Stimulated activated naive CD4-positive, alpha-beta T cell treated with Interleukin-2 at 50 U/mL for 16 hours (primary cell): ENCODE measurements at places on chromosomes 16 and 17.
A peak's percentile ranks its signal among the peaks of the same experiment; 100 is the strongest.

DNA sequence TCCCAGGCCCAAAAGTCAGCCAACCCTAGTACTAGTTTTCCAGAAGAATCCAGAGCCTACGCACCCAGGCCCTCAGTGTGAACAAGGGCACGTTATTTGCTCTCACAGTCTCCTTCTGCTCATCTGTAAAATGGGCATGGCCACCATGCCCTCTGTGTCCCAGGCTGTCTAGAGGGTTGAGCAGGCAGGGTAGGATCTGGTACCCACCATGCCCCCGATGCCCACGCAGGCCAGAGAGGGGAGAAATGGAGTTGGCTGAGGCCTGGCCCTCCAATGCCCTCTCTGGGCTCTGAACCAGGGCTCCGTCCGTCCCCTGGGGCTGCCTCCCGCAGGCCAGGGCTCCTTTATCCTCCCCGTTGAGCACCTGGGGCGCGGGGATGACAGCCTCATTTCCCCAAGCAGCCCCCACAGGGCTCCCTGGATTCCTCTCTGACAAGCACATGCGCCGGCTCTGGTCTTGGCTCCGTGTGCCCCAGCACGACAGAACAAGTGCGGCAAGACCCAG is 9.1 kb upstream of the BAHCC1 start:
- DNase-seq, result no peak

DNA sequence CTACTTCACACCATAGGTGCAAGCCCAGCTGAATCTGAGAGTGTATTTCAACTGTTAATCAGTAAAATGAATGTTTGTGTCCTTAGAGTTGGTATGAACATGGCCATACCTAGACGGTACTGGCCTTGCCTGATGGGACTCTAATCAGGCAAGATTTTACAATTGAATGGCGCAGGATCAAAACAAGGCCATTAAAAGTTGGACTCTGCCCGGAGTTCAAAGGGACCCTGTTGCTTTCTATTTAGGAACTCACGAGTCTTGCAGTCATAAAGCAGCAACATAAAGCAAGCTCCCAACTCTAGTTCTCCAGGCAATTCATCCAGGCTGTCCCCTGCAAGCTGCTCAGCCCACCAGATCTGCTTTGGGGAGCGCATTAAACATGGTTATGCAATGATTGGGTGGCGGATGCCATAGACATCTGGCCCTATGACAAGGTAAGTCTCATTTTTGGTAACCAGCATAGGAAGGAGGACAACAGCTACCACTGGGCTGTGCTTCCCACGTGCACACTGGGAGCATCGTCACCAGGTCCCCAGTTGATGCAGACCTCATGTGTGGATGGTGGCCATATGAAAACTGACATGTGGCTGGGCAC is 8.8 kb downstream of the TMEM186 start:
- no peak for DNase-seq

DNA sequence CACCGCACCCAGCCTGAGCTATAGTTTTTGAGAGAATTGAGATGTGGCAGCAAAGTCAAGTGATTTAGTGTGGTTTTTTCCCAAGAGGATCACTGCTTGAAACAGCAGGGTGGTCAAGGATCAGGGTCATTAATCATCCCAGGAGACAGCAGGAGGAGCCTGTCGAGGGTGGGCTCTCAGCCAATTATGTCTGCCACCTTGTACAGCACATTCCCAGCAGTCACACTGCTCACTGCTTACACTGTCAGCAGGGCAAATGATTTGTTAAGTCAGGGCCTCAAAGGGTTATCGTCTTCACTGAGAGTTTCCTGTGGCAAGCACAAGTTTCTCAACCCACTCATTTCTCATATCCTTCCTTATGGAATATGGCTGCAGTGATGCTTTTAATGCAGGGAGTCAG is 13.2 kb downstream of the B3GNT9 start:
- DNase-seq, result no peak

- DNase-seq, result no peak
These were observed 9.9 kb downstream of the MXRA7 start for GRCh38 chr17:76700617-76701470.

DNA sequence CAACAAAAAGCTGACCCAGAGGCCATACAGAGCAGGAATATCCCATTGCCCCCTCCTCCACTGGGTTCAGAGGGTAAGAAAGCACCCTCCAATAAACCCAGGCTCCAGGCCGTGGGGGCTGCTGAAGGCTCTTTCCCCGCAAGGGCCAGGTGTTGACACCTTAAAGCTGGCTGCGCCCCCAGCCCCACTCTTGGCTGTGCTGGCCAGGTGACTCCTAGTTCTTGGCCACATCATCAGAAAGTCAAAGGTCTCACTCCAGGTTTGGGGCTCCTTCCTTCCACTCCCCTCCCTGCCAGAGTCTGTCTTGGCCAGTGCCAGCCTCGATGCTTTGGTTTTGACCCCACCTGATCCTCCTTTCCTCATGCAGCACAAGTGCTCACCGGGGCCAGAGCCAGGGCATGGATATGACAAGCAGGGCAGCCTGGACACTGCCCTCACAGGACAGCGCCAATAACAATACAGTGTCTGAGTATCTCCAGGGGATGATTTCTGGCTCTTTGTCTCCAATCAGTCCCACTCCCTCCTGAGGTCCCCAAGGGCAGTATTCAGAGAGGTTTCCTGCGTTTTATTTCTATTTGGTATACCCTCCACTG is 8.2 kb downstream of the SLC46A1 start:
- no peak for DNase-seq

DNA sequence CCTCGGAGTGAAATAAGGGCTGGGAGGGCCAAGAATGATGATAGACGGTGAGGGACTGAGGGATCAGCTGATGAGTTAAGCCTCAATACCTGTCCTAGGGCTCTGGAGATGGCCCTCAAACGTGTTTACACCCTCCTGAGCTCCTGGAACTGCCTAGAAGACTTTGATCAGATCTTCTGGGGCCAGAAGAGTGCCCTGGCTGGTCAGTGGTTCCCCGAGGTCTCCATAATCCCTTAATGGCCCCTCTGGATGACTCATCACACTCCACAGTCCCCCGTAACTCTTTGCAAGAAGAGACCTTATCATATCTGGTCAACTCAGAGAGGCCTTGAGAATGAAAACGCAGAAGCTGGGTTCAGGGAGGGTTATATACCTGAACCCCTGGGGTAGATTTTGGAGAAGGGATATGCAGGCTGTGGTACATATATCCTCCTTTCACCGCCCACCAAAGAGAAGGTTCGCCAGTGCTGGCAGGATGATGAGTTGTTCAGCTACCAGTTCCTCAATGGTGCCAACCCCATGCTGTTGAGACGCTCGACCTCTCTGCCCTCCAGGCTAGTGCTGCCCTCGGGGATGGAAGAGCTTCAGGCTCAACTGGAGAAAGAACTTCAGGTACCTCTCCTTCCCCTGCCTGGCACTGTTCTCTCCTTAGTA is 3.1 kb downstream of the ALOX12 start:
- DNase-seq, result no peak

GRCh38 chr17:64154717-64155116 is 24.8 kb upstream of the ERN1 start:
- no peak for DNase-seq

DNA sequence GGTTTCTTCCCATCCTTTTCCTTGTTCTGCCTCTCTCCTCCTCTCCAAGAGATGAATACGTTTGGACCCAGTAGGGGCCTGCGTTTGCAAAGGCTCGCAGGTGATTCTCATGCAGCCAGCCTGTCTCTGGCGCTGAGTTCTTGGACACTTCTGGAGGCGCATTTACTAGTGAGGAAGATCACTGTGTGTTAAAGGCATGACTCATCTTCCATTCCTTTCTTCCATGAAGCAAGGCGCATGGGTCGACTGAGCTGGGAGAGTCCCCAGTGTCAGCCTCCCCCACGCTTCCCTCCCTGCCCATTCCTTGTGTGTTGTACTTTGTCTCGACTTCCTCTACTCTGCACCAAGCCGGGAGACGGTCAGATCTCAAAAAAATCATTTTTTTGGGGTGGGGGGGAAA is 159.9 kb upstream of the EEF2KMT start:
- no peak for DNase-seq

- no peak for DNase-seq
These were observed 8.5 kb downstream of the FNDC8 start for GRCh38 chr17:35129973-35130351.

DNA sequence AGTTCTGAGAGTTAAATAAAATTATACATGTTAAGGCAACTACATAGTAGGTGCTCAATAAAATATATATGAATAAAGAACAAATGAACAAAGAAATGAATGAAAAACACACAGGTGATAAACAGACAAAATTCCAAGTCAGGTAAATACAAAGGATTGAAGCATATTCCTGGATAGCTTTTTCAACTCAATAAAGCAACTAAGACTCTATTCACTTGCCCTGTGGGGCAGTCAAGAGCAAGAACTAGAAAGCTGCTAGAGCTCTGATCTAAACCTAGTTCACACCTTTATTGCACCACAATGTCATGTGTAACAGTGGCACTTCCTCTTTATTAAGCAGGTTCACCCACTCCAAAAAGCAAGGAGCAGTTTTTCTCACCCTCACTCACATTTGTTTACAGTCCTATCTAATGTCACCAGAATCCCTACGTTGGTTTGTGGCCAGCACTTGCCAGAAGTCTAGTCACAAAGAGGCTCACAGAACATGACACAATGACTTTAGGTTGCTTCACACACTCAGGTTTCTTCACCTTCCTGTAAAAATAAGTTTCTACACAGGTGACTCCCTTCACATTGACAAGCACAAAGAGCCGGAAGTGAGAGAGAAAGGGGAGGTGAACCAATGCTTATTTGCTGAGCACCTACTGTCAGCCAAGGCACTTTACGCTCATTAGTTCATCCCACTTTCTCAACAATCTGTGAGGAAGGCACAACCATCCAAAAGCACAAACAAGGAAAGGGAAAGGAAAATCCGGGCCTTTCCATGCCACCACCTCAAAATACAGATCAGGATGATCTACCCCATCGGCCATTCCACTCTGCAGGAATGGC is 70.8 kb downstream of the XPO6 start:
- peak; percentile 47 for DNase-seq

- no peak for DNase-seq
These were observed 17.5 kb downstream of the EPN2 start for GRCh38 chr17:19254651-19255050.

DNA sequence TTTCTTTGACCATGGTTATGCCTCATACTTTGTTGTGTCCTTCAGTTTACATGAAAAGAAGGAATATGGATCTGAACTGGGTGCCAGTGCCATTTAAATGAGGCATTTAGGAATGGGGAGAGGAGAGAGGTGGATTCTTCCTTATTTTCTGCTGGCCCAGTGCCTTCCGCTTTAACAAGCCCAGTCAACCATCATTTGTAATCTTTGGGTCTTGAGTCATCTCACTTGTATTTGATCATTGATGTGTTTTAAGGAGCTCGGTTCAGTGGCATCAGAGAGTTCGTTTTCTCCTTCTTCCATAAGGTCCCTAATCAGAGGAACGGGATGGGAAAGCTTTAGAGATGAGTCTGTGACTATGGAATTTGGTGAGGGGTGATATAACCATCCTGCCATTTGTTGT is 334.9 kb downstream of the WWOX start:
- DNase-seq, result no peak

- DNase-seq, result no peak
These were observed 157.8 kb downstream of the HS3ST3B1 start for GRCh38 chr17:14458724-14459123.

GRCh38 chr17:6120351-6120750 is 50.2 kb downstream of the WSCD1 start:
- no peak for DNase-seq

DNA sequence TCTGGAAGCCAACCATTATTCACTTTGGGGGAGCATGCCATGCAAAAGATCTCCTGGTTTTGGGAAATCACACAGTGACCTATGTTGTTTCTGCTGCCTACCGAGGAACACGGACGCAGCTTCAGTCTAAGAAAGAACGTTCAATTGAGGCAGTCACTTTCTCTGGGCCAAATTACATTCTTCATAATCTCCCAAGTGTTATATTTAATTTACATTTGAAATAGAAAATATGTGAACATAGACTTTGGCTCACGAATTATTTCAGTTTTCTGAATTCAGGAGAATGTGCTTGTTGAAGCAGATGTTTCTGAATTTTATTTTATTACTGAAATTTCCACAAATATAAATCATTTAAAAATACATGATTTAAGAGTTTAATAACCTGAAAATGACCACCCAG is 93.6 kb upstream of the KCNJ16 start:
- no peak for DNase-seq

DNA sequence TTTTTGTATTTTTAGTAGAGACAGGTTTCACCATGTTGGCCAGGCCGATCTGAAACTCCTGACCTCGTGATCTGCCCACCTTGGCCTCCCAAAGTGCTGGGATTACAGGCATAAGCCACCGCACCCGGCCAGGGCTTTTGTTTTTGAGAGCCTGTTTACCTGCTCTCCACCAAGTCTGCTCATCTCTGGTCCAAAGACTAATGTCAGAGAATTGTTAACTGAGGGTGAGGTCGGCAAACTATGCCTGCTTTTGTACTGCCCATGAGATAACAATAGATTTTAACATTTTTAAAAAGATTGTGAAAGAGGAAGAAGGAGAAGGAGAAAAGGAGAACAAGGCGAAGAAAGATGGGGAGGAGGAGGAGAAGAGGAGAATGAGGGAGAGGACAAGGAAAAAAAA is 26.0 kb downstream of the TMEM238L start:
- no peak for DNase-seq

- DNase-seq, result no peak
These were observed 18.0 kb upstream of the GSG1L start for GRCh38 chr16:28081391-28081968.

- DNase-seq, result no peak
These were observed 3.2 kb downstream of the ADORA2B start for GRCh38 chr17:15947976-15948752.

DNA sequence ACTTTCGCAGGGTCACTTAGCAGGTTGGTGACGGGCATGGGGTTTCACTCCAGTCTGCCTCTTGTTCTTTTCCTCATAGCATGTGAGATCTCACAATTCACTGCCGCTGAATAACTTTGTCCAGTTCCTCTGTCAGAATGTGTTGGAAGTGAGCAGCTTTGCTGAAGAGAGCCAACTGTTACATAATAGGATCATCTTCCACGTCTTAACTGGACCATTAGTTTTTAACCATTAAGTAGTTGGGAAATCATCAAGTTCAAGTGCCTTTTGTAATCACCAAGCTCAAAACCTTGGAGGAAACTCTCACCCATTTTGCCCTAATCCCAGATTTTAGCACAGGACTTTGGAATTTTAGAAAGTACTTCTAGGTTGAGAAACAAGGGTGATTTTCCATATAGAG is 290.6 kb downstream of the WWOX start:
- DNase-seq, result no peak

GRCh38 chr17:66578781-66579489 is 256.0 kb upstream of the CACNG5 start:
- DNase-seq, result no peak

DNA sequence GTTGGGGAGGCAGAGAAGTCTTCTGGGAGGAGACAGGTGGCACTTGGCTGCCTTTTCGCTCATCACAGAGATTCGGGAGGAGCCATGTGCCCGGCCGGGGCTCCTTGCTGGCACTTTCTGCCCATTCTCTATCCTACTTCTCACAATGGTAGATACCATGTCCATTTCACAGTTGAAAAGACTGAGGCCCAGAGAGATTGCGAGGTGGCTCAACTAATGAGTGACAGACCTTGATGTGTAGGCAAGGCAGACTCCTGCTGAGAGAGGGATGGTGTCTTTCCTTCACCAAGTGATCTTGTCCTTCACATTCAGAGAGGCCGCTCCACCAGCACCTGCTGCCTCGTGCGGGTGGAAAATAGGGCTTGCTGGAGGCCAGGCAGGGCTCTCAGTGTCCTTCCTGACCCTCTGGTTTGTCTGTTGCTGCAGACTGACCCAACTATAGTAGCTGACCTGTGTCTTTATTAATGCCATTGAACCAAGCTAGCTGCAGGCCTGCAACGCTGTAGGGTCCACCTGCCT is 42.1 kb downstream of the MPRIP start:
- DNase-seq, result no peak

- no peak for DNase-seq
These were observed 4.2 kb downstream of the CDR2 start for GRCh38 chr16:22370038-22370820.

GRCh38 chr17:82559566-82560251 is 40.2 kb downstream of the FOXK2 start:
- DNase-seq, result no peak
